HS-27A (cell line): ENCODE measurements at places on chromosomes 6 and 20.

DNA sequence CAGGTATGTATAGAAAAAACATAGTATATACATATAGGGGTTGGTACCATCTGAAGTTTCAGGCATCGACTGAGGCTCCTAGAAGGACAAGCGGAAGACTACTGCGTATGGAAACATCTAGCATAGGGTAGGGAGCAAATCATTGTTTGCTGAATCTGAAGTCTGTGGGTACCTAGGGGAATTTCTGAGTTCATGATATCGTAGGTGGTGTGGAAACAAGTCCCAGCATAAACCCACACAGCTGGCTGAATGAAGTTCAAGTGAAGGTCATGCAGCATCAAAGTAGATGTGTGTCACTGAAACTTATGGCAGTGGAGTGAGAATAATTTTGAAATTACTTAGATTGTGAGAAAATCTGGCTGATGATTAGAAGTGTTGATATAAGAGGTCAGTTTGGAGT, 39.4 kb downstream of the MAP7 start:
- DNase-seq: no peak

- no peak for DNase-seq
Measured at GRCh38 chr6:101541894-101542293, 148.4 kb downstream of the GRIK2 start.

DNA sequence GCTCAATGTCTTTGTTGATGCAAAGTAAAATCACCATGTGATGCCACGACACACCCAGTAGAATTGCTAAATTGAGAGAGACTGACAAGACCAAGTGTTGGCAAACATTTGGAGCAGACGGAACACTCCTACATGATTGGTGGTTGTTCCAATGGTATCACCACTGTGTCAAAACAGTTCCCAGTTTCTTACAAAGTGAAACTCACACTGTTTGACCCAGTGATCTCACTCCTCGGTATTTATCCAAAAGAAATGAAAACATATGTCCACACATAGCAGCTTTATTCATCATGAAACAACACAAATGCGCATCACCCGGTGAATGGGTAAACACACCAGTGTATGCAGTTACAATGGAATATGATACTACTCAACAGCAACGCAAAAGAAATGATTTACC, 74.0 kb upstream of the SULF2 start:
- DNase-seq: no peak

DNA sequence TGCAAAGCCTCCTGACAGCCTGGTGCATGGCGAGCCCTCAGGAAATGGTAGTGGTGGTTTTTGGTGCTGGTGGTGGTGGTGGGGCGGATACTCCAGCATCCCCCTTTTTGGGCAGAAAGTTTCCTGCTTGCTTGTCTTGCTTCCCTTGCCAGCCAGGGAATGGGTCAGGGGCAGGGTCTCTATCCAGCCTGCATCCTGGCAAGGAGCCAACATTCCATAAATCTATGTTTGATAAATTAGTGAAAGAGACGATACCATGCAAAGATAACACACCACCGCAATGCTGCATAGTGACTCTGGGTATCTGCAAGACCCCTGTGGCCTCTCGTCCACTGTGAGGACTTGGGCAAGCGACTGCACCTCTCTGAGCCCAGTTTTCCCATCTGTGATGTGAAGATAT, 246.2 kb downstream of the LRFN2 start:
- DNase-seq: no peak

- no peak for DNase-seq
Measured at GRCh38 chr20:50089140-50089786, 23.7 kb downstream of the UBE2V1 start.

DNA sequence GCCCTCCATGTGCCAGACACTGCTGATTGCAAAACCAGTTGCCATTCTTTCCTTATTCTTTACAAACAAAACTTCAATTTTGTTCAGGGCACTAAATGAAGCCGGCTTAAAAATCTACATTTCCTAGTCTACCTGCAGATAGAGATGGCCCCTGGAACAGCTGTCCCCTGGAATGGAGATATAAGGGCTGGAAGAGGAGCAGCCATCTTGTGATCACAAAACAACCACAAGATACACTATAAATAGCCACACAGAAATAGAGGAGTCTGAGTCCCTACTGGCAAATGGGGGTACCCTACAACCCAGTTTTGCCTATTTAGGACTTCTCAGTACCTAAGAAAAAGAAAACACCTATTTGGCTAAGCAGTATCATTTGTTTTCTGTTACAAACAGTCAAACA, 115.9 kb upstream of the BEND6 start:
- DNase-seq: no peak

DNA sequence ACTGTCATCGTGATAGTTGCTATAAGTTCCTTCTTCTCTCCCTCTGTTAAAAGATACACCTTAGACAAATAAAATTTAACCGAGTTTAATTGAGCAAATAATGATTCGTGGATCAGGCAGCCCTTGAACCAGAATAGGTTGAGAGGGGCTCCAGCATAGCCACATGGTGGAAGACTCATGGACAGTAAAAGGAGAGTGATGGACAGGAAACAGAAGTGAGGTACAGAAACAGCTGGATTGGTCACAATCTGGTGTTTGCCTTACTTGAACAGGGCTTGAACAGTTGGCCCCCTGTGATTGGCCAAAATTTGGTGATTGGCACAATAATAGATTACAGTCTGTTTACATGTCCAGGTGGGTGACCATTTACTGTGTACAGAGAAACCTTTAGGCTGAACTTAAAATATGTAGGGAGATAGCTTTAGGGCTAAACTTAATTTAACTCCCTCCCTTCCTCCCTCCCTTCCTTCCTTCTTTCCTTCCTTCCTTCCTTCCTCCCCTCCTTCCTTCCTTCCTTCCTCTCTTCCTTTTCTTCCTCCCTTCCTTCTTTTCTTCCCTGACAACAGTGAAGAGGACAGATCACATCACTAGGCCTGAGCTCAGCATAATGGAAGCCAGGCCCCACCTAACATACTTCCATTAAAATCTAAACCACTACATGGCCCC, 531.8 kb upstream of the JARID2 start:
- no peak for DNase-seq

GRCh38 chr6:80641591-80641990, 535.1 kb downstream of the BCKDHB start:
- peak; percentile 8 for DNase-seq

DNA sequence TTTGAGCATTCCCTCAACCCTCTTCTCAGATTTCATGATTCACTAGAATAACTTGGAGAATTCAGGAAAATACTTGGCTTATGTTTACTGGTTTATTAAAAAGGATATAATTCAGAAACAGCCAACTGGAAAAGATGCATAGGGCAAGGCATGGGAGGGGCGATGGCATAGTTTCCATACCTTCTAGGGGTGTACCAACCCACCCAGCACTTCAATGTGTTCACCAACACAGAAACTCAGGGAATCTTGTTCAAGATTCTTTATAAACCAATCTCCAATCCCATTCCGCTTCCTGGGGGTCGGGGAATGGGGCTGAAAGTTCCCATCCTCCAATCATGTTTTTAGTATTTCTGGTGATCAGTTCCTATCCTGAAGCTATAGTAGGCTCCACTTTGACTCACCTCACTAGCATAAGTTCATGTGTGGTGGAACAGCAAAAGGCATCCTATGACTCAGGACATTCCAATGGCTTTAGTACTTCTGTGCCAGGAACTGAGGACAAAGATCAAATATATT, 164.4 kb downstream of the SIM1 start:
- peak; percentile 88 for DNase-seq

DNA sequence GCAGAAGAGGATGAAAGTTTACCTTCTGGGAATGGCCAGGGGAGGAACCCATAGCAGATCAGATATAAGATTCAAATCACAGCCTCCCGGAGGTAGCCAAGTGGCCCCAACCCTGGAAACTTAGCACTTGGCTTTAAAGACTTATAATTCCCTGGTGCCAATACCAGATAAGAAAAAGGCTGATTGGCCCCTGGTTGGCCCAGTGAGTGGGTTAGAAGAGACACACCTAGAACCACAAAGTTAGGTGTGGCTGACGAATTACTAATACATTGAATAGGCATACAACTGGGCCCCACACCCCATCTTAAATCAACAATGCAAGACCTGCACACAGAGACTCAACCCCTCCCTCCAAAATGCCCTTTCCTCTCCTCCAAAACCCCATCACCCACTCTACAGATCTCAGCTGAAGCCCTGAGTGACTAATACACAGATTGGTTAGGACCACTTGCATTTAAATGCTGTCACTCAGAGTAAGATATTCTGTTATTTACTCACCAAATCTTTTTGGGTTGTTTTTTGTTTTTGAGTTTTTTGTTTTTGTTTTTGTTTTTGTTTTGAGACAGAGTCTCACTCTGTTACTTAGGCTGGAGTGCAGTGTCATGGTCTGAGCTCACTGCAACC, 315.4 kb upstream of the JARID2 start:
- no peak for DNase-seq

GRCh38 chr6:131164506-131164905, 29.2 kb downstream of the AKAP7 start:
- no peak for DNase-seq

- DNase-seq: no peak
Measured at GRCh38 chr20:41049451-41049850, 20.8 kb downstream of the TOP1 start.

GRCh38 chr6:148857798-148858390, 111.1 kb downstream of the UST start:
- no peak for DNase-seq

- DNase-seq: no peak
Measured at GRCh38 chr20:63103402-63104311, 96.9 kb upstream of the BHLHE23 start.

DNA sequence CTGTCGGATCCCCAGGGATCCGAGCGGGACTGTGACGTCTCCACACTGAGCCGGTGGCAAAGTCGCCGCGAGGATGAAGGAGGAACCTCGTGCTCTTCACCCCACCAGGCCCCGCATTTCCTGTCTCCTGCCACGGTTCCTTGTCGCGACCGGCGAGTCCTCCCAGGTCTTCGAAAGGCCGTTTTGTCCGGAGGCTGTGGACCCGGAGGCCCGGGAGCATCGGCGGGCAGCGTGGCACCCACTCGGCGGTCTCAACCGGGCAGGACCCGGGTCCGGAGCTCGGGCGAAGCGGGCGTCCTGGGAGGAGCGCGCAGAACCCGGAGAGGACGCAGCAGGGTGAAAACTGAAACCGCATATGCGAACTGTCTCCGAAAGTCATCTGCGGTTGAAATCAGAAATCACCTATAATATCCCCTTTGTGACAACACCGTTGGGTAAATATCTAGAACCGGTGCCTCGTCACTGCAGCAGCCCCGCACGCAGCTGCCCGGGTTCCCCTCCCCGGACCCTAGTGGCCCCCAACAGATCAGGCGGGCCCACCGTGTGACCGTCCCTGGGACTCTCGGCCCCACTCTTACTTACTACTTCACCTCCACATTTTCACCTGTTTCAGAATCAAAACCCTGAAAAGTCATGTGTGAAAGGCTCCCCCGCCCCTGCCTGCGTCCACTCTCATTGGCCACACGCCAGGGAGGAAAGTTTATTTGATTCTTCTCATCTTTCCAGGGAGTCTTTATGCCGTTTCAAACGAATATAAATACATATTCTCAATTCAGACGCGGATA, 3.1 kb upstream of the ULBP2 start:
- no peak for DNase-seq
